ENCODE measurements at places on chromosomes 12 and 14. TPM values are rescaled to one million over a fixed set of nuclear protein-coding genes. Genes with fewer than 3 reads are reported as not detected.

SUSD6 gene
- total RNA-seq, result 56.9 TPM

RASSF9 gene
- total RNA-seq, result not detected

KERA gene
- not detected for total RNA-seq

EFS gene
- not detected for total RNA-seq

STAC3 gene
- 1.4 TPM for total RNA-seq

IL26 gene
- 0.50 TPM for total RNA-seq

MUCL1 gene
- total RNA-seq, result not detected

CD27 gene
- total RNA-seq, result 134 TPM

DNAJC22 gene
- total RNA-seq, result not detected

KRT74 gene
- total RNA-seq, result not detected

KRT6A gene
- not detected for total RNA-seq

NCKAP5L gene
- total RNA-seq, result 5.4 TPM

NANOG gene
- total RNA-seq, result not detected

PLEKHD1 gene
- total RNA-seq, result 0.04 TPM

KIF26A gene
- 0.32 TPM for total RNA-seq

NEUROD4 gene
- total RNA-seq, result not detected

CCDC38 gene
- total RNA-seq, result 0.31 TPM

FGD4 gene
- total RNA-seq, result 0.21 TPM

IL22 gene
- total RNA-seq, result 1.3 TPM

GDF3 gene
- not detected for total RNA-seq

RIPK3 gene
- 8.2 TPM for total RNA-seq

SERPINA12 gene
- total RNA-seq, result not detected

SPTB gene
- total RNA-seq, result 0.19 TPM

SIVA1 gene
- total RNA-seq, result 167 TPM

All from activated CD8-positive, alpha-beta memory T cell treated with anti-CD3 and anti-CD28 coated beads for 36 hours (primary cell).